ENCODE measurements at places on chromosomes 5 and 9. TPM values are rescaled to one million over a fixed set of nuclear protein-coding genes. Genes with fewer than 3 reads are reported as not detected.

GRCh38 chr5:180487556-180487955, 6.6 kb upstream of the CNOT6 start:
- no peak for DNase-seq

- no peak for DNase-seq
Measured at GRCh38 chr9:95962936-95963335, 87.4 kb downstream of the ERCC6L2 start.

DNA sequence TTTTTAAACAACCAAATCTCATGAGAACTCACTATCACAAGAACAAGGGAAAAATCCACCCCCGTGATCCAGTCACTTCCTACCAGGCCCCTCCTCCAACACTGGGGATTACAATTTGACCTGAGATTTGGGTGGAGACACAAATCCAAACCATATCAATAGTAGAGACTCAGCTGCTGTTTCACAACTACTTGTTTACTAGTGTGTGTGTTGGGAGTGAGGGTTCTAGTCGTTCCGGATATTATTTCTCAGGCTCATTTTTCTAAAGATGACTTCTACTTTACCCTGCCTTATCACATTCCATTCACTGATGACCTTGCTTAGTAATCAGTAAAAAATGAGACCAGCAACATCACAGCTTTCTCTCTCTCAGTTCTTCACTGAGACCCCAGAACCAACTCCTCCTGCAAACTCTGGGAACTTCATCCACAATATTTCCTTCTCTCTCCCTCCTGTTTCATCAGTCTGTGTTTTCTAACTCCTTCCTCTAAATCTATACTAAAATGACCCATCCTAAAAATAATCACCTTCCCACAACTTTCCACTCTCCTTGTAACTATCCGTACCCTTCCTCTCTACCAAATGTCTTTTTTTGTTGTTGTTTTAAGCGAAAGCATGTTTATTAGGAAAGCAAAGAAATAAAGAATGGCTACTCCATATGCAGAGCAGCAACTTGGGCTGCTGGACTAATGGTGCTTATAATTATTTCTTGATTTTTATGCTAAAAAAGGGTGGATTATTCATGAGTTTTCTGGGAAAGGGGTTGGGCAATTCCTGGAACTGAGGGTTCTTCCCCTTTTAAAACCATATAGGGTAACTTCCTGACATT, 121.5 kb upstream of the SPRY4 start:
- DNase-seq: no peak

DNA sequence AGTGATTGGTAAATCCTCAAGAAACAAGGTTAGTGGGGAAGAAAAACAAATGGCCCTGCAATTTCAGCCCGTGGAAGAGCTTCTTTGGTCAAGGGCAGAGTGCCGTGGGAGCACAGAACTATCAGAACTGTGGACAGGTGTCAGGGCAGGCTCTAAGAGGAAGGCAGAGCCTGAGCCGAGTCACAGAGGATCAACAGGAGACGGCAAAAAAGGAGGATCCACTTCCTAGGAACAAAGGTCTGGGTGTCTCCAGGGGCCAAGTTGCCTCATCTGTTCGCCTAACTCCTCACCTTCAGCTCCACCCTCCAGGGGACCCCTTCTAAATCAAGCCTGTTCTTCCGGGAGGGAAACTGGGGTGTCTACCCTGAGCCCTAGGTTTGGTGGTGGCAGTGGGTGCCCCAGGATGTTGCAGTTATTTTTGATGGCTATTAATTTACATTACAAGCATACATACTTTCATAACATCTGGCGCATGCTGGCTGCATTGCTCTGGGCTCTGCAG, 88.0 kb downstream of the FEM1C start:
- DNase-seq: no peak

GRCh38 chr5:109407913-109408312, 1.9 kb downstream of the PJA2 start:
- DNase-seq: no peak

DNA sequence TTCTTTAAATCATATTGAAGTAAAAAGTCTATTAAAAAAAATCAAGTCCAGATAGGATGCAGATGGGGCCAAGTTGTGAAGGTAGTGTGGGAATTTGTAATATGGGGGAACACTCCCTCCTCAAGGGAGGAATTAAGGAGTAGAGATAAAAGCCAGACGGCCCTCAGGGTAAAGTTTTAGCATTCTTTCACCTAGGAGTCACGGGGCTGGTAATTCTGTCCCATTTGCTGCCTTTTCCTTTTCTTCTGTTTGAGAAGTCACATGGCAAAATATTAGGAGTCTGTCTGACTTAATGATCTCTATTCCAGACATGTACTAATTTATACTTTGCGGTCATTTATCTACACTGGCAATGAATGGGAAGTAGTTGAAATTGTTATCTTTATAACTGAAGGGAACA, 61.9 kb downstream of the SNX24 start:
- DNase-seq: no peak

DNA sequence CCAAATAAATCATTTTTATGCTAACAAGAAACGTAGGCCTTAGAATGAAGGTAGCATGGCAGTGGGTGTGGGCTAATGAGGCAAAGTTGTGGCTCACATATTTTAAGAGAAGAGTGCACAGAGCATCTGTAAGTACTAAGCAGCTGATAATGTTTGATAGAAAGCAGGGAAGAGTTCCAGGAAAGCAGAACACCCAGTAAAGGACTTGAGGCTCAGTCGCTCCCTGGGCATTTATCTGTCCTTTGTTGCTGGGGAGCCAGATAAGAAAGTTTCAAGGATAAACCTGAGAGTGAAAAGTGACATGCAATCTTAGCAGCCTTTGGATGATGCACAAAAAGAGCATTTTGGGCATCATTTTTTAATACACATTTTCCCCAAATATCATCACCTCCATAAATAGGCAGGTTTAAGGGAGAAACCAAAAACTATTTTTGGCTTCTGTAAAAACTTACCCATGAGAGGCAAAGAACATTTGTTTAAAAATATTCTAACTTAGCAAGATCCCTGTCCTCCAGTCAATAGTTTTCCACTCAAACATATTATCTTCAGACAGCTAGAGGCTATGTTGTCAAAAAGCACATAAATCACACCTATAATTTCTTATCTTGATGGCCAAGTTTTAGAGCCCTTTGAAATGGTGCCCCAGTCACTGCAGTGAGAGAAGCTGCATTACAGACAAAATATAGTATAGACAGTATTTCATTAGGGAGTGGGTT, 3.4 kb downstream of the FREM1 start:
- no peak for DNase-seq

GRCh38 chr5:167993771-167994170, 297.7 kb upstream of the WWC1 start:
- DNase-seq: no peak

DNA sequence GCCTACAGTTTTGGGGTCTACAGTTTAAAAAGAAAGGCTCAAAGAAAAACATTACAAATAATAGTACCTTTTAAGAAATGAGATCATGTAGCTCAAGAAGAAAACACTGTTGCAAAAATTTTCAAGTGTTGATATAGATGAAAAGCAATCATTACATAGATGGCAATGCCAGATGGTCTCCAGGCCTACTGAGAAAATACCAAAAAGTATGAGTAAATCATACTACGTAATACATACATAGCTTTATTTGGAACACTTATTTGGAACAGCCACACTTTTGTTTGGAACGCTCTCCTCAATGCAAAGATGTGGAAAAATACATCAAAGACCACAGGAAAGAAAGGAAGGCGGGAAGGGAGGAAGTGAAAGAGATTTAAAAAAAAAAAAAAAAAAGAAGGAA, 44.1 kb downstream of the MARCHF11 start:
- DNase-seq: no peak

- DNase-seq: no peak
Measured at GRCh38 chr9:26043431-26043830, 365.2 kb upstream of the TUSC1 start.

DNA sequence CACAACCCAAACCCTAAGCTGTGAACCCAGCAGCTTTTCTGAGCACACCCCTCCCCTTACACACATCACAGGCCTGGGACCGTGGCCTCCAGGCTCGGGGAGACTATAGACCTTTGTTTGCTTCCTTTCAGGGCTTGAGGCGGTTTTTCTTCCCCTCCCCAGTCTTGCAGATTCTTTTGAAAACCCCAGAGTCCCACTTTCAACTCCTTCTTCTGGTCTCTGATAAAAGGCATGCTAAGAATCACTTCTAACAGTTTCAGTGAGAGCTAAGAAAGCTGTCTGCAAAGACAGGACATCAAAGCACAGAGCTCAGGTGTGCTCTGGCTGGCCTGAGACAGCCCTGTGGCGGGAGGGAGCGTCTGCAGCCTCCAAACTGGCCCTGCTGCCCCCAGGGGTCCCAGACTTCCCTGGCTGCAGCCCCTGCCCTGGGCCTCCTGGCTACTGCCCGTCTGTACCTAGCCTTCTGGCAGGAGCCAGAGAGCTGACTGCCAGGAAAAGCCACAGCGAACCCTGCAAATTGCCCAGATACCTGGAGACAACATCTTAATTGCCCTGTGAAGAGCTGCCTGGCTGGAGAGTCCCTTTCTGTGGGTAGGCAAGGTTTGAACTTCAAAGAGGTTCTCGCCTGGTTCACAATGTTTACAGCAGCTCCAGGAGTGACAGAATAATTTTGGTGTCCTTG, 138.9 kb downstream of the GADD45G start:
- peak; percentile 56 for DNase-seq

DNA sequence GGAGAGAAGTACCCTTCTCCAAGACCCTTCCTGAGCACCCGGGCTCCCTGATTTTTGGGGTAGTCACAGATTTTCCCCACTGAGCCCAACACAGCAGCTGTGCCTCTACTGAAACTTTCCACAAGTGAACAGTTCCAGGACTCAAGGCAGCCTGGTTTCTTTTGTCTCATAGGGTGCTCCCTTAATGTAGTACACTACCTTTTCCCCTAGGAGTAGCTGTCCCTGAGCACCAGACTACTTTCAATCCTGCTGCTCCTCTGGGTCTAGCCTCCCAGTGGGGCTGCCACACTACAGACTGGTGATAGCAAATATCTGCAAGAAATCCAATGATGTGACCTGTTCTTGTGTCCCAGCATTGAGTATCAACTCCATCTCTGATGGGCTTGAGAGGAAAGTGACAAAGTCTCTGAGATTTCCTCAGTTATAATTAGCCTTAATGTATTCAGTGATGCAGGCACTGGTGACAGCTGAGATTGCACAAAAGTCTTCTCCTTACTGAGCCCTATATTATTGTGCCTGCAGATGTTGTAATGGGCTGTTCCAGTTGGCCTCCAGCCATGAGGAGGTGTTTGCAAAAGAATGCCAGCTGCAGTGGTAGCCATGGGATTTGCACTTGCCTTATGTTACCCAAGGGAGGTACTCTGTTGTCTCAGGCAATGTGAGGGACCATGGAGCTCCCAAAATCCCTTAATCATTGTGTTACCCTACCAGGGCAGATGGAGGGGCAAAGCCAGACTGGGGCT, 1802.5 kb downstream of the EFNA5 start:
- DNase-seq: no peak

DNA sequence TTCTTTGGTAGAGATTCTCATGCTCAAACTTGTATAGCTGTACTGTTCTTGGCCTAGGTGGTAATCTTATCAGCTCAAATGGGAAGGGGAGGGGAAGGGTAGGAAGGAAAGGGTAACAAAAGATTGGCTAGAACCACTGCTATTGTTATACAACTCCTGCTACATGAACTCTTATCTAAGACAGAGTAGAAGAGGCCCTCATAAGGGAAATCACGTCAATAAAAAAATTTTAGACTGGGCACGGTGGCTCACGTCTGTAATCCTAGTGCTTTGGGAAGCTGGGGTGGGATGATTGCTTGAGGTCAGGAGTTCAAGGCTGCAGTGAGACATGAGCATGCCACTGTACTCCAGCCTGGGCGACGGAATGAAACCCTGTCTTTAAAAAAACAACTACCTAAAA, 15.9 kb downstream of the STOM start:
- no peak for DNase-seq

DNA sequence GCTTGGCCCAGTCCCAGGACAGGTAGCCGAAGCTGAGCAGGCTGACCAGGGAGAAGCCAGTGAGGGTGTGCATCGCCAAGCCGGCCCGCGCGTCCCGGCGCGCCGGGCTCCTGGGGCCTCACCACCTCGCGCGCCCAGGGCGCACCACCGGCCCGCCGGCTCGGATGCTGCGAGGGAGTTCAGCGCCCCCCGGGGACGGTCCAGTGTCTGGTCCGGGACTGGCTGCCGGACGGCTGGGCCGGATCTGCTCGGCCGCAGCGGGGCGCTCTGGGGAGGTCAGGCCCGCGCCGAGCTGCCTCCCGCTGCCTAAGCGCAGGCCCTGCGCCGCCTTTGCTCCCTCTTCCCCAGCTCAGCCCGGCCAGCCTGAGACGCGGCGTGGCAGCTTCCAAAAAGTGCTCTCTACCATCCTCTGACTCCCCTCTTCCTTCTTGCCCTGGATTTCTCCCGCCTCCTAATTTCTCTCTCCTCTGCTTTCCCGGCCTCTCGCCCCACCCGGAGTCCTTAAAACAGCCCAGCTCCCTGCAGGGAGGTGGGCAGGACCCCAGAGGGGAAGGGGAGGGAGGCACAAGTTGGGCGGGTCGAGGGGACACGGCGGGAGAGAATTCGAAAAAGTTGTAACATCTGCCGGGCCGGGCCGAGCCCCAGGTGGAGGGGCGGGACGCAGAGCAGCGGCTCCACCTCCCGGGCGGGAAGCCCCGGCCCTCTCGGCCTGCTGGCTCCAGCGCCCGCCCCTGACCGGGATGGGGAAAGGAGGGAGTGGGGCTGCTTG, at the start of gene ARSI:
TSS of gene ARSI (minus strand) at position 605 of the 769 bp plus-strand sequence. CDS start at position 73, 532 bp downstream.
- no peak for DNase-seq

DNA sequence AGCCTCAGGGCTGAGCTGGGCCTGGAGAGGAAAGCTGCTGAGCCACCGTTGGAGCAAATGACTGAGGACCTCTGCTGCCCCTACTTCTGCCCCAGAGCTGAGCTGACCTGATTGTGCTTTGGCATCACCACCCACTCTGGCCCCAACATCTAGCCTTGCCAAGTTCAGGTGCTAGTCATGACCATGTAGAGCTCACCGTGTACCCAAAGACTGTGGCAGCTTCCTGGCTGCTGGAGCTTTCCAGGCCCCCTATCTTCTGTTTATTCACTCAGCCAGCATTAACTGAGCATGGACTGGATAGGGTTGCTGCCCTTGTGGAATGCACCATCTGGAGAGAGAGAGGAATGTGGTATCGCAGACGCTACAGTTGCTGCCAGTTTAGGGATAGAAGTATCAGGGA, 49.1 kb downstream of the JADE2 start:
- no peak for DNase-seq

GRCh38 chr9:132548751-132549640, 33.4 kb upstream of the BARHL1 start:
- no peak for DNase-seq

The MRPL36 gene
- total RNA-seq: 30.9 TPM

The ESM1 gene
- total RNA-seq: not detected

The SOHLH1 gene
- not detected for total RNA-seq

The STKLD1 gene
- 1.2 TPM for total RNA-seq

The LEAP2 gene
- 4.7 TPM for total RNA-seq

The FST gene
- 0.36 TPM for total RNA-seq

The POC5 gene
- total RNA-seq: 17.0 TPM

The GHR gene
- not detected for total RNA-seq
